CD8-positive, alpha-beta T cell (primary cell): ENCODE measurements at places on chromosomes 7 and 10.

DNA sequence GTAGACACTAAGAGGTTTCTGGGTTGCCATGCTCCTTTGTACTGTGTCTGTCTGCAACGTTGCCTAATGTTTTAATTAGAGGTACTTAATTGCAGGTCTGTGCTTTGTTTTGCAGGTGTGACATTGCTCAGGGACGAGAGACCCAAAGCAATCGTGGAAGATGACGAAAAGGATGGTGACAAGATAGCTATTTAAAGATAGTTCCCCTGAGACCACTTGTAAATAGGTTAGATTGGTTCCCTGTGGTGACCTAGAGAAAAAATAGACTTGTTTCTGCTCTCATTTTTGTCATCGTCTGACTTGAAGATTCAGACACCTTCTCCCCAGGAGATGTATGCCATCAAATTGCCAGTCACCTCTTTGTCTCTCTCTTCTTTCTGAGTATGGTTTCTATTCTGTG is 20.1 kb downstream of the PPP1R17 start:
- no peak for DNase-seq

- DNase-seq = peak; percentile 9
These were observed 233.9 kb upstream of the CACNA2D1 start for GRCh38 chr7:82677493-82677892.

DNA sequence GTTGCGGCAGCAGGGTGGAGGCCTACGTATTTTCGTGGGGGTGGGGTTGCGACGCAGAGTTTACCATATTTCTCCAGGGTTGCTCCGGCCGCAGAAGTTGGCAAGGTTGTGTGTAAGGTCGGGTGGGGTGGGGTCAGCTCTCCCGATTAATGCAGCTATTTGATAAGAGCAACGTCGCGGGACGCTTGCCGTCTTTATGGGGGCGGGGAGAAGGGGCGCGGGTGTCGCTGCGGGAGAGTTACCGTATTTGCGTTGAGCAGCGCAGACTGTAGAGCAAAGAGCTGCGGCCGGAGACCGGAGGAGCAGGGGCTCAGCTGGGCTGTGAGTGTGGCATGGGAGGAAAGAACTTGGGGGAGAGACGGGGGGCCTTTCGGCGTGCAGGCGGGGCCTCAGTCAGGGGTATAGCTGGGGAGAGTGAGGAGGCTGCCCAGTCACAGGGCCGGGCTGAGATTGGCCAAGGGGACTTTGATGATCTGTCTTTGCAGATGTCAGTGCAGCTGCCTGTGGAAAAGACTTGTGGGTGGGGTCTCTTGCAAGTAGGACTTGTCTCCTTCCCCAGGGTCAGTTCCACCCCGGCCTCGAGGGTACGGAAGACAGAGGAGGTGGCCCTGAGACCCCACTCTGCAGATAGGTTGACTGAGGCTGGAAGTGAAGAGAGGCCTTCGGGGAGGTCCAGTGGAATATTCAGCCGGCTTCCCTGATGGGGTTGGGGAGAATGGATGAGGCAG is 26.6 kb downstream of the ZNF775 start:
- no peak for DNase-seq

- DNase-seq = no peak
These were observed 6.5 kb downstream of the FOXL3 start for GRCh38 chr7:296373-296945.

- DNase-seq = no peak
These were observed 106.4 kb upstream of the FAM20C start for GRCh38 chr7:85883-86515.

DNA sequence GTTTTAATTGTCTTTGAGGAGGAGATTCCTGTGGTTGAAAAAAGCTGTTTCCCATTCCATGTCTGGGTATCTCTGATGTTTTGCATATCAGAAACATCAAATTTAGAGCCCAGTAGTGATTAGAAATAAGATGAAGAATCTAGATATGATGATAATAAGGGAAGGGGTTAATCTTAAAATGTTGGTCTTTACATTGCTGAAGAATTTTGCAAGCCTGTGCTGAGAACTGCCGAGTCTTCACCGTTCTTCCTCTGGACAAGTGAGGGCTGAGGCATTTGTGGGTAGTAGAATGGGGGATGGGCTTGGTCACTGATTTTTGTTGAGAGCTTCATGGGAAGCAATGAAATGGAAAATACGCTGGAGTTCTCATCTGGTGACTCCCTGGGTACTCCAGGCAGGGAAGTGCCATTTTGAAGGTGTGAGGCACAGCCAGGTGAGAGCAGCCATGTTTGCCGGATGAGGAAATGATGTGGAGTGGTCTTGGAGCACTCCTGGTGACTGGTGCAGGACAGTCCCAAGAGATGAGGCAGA is 10.2 kb downstream of the TCF7L2 start:
- DNase-seq = no peak

GRCh38 chr7:20793694-20794394 is 7.2 kb upstream of the SP8 start:
- DNase-seq = no peak

- no peak for DNase-seq
These were observed 180.1 kb downstream of the NEURL1 start for GRCh38 chr10:103673606-103674005.

- peak; percentile 43 for DNase-seq
These were observed 218.3 kb downstream of the FAM107B start for GRCh38 chr10:14556285-14556956.

- DNase-seq = peak; percentile 13
These were observed 232.7 kb upstream of the TAC1 start for GRCh38 chr7:97499204-97499603.

DNA sequence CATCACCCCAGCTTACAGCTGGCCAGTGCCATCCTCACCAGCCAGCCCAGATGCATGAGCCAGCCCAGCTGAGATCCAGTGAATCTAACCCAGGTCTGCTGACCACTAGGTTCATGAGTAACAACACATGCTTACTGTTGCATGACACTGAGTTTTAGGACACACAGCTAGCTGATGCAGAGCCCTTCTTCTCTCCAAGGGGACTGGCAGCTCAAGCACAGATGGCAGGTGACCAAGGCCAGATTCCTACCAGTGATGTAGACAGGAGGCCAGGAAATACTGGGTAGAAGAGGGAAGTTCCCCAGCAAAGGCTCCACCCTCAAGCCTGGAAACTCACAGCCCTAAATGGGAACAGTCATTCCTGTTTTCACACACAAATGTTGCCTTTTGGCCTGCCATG is 236.6 kb downstream of the GRID1 start:
- DNase-seq = no peak

DNA sequence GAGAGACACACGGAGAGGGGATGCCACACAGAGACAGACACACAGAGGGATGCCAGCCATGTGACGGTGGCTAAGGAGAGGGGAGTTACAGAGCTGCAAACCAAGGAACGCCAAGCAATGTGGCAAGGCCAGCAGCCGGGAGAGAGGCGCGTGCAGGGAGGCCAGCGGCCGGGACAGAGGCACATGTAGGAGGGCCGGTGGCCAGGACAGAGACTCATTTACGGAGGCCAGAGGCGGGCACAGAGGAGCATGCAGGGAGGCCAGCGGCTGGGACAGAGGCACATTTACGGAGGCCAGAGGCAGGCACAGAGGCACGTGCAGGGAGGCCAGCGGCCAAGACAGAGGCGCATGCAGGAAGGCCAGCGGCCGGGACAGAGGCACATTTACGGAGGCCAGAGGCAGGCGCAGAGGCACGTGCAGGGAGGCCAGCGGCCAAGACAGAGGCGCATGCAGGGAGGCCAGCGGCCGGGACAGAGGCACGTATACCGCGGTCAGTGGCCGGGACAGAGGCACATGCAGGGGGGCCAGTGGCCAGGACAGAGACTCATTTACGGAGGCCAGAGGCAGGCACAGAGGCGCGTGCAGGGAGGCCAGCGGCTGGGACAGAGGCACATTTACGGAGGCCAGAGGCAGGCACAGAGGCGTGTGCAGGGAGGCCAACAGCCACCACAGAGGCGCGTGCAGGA is 40.4 kb downstream of the INSIG1 start:
- no peak for DNase-seq

GRCh38 chr10:90614631-90615030 is 243.2 kb downstream of the HTR7 start:
- no peak for DNase-seq

DNA sequence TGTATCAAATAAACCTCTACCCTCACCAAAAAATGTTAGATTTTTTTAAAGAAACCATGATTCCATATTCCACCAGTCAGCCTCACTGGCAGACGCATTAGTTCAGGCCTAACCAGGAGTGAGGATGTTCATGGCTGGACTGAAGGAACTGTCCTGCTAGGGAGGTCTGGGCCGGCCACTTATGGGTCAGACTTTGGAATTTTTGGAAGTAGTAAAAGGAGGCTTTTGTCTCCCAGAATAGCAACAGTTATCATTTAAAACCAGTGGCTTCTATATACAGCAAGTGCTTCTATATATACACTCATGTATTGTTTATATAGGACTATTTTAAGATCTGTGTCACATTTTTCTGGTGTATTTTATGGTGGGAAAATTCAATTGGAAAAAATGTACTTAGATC is 120.5 kb downstream of the CNNM2 start:
- DNase-seq = no peak

DNA sequence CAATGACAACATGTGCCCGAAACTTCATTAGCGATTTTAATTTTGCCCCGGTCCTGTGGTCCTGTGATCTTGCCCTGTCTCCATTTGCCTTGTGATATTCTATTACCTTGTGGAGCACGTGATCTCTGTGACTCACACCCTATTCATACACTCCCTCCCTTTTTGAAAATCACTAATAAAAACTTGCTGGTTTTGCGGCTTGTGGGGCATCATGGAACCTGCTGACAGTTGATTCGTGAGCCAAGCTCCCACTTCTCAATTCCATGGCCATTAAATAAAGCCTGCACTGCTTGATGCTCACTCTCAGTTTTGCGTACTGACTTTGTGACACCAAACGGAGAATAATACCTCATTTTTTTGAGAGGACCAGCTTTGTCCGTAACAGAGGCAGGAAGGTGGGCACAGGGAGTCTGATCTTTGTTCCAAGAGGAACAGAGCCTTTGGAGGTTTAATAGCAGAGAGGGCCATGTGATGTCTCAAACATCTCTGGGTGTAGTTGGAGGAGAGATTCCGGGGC is 3.8 kb upstream of the ADAMTS14 start:
- no peak for DNase-seq

- peak; percentile 15 for DNase-seq
These were observed 12.5 kb upstream of the CUX1 start for GRCh38 chr7:101804967-101805366.

- DNase-seq = no peak
These were observed 12.9 kb downstream of the MDH2 start for GRCh38 chr7:76060842-76061241.

GRCh38 chr7:3427957-3428356 is 126.9 kb downstream of the SDK1 start:
- no peak for DNase-seq

DNA sequence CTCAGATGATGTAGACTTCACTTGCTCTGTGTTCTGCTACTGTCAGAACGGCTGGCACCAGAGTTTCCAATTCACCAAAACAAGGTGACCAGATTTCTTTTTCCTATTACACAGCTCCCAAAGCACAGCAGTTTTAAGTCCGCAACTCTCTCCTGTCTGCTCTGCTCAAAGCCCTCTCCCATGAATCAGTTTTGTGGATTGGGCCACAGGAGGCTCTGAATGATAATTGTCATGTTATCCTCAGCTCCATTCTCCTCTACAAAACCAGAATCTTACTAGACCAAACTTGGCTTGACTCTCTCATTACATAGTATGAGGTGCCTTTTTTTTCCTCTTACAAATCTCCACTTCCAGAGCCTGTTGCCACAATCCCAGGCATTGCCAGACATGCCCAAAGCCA is 223.5 kb downstream of the SNX13 start:
- DNase-seq = no peak
